ENCODE measurements at places on chromosomes 3 and 15.

GRCh38 chr3:197956626-197956988 lies 3.4 kb upstream of the LMLN start:
- no peak for DNase-seq

DNA sequence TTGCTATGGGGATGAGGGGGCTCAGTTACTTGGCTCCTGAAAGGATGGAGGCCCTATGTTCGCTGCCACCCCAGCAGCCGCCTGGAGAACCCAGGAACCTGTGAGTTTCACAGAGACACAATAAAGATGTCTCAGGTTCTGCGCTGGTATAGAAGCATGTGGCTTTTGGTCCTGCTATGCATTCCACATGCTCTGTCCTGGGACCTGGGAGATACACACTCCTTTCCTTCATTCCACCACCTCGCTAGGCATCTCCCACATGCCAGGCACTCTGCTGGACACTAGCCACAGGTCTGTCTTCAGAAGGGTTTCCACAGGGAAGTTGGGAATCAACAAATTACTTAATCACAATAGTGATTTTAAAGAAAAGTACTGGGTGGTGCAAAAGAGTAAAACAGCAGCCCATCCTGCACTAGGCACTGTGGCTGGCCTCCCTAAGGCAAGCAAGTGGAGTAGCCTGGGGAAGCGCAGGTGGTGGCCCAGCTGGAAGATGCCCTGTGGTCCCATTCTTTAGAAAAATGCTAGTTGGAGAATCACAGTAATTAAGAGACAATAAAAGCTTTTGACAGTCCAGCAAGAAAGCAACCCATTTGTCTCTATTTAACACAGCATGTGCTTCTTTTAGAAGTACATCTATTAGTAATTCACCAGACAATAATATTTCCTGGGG lies 408.9 kb upstream of the WNT5A start:
- DNase-seq: no peak

DNA sequence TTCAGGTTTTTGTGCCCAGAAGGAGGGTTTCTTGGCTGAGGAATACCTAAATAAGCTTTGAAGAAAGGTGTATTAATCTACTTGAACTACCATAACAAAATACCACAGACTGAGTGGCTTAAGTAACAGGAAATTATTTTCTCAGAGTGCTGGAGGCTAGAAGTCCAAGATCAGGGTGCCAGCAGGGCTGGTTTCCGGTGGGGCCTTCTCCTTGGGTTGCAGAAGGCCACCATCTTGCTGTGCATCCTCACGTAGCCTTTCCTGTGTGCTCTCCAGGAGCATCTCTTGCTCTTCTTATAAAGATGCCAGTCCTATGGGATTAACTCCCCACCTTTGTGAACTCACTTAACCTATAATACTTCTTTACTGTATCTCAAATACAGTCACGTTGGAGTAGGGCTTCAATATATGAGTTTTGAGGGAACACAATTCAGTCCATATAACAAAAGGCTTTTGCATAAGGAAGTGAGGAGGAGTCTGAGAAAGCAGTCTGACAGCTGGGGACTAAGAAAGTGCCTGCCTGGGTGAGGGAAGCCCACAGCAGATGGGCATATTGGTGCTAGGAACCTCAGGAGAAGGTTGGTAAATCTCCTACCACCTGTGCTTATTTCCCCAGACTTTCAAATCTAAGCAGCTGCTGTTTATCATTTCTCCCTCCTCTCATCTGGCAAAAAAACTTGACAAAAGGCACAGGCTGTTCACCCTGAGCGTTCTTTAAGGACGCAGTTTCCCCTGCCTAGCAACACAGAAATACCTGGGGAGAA lies 89.6 kb upstream of the CBLB start:
- no peak for DNase-seq

GRCh38 chr3:61560517-61561373 lies 626 bp upstream of the PTPRG start:
- no peak for DNase-seq

DNA sequence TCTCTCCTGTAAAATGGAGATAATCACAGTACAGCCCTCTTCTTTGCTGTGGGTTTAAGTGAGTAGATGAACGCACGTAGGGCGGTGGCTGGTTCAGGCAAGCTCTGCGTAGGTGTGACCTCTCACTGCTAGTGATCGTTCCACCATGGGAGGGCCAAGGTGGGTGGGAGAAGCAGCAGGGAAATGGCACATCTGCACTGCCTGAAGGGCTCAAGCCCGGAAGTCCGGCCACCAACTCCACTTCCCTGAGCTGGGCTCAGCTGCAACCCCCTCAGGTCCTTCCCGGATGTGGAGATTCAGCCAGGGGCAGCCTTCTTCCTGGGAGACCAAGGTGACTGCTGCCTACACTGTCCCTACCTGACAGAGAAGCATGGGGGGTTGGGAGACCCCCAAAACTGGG lies 102.9 kb downstream of the ADCY5 start:
- no peak for DNase-seq

- no peak for DNase-seq
Observed at GRCh38 chr3:113565555-113565954, 33.2 kb downstream of the SIDT1 start.

- no peak for DNase-seq
Observed at GRCh38 chr3:195577645-195578177, 6.0 kb downstream of the APOD start.

DNA sequence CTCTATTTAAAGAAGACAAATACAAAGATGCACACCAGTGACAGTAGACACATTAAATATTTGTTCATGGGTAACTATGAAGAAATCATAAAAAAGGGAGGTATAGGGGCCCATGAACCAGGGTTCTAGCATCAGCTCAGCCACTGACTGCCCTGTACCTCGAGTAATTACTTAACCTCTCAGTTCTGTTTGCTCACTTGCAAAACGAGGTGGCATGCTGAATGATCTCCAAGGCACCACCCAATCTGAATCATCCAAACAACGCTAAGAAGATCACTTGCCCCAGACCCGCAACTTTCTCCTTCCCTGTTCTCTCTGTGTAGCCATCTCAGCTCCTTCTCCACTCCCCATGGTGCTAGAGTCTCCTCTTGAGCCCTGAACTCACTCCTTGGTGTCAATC lies 374.7 kb downstream of the VPS13C start:
- DNase-seq: no peak

DNA sequence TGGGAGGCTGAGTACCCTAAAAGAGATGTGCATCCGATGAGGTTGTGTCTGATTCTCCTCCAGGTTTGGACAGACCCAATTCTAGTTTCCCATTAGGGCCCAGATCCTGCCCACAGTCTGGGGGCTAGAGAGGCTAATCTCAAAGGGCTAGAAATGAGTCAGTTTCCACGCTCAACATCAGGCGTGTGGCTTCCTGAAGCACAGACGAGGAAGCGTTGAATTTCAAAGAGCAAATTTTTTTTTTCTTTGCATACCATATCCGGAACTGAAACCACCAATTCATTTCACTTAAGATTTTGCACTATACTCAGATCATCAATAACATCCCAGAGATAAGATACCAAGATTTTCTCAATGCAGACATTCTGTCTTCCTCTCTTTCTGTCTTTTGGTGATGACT lies 173.8 kb upstream of the BCL6 start:
- DNase-seq: no peak

- DNase-seq: no peak
Observed at GRCh38 chr15:39407116-39407515, 173.8 kb upstream of the THBS1 start.

- no peak for DNase-seq
Observed at GRCh38 chr3:153756816-153757215, 364.4 kb upstream of the ARHGEF26 start.

DNA sequence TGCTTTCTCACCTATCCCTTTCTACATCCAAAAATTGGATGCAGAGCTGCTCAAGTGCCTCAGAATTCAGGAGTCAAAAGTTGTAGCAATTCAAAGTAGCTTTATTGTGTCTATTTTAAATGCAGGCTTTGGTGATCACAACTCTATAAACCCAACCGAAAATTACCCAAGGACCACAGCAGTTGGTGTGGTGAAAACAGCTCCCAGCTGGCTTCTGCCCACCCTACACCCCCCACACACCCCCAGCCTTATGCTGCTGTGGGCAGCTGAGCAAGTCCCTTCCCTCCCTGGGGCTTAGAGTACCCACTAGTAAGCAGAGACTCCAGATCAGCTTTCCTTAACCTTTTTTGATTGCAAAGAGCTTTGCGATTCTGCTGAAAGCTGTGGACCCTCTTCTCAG lies 5.8 kb upstream of the HES1 start:
- no peak for DNase-seq

GRCh38 chr3:101896083-101896757 lies 46.9 kb downstream of the NFKBIZ start:
- DNase-seq: no peak

DNA sequence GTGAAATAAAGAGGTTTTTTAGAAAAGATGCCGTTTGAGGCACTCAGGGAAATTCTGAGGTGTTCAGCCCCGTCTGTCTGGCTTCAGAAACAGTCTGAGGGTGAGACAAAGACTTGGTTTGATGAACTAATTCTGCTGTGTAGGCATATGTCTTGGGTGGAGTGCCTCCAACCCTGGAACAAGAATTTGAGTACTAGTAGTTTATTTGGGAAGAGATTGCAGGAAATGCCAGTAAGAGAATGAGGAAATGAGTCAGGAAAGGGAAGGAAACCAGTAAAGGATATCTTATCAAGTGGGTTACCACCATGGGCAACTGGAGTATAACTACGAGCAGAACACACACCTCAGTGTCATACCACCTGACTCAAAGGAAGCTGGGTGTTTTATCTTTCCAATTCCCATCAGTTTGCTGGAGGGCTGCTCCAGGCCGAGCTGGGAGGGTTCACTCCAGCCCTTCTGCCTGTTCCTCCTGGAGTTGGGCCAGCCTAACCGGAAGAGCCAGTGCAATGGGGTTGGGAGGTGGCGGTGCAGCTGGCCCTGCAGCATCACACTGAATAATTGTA lies 75.3 kb downstream of the TGFBR2 start:
- DNase-seq: no peak

DNA sequence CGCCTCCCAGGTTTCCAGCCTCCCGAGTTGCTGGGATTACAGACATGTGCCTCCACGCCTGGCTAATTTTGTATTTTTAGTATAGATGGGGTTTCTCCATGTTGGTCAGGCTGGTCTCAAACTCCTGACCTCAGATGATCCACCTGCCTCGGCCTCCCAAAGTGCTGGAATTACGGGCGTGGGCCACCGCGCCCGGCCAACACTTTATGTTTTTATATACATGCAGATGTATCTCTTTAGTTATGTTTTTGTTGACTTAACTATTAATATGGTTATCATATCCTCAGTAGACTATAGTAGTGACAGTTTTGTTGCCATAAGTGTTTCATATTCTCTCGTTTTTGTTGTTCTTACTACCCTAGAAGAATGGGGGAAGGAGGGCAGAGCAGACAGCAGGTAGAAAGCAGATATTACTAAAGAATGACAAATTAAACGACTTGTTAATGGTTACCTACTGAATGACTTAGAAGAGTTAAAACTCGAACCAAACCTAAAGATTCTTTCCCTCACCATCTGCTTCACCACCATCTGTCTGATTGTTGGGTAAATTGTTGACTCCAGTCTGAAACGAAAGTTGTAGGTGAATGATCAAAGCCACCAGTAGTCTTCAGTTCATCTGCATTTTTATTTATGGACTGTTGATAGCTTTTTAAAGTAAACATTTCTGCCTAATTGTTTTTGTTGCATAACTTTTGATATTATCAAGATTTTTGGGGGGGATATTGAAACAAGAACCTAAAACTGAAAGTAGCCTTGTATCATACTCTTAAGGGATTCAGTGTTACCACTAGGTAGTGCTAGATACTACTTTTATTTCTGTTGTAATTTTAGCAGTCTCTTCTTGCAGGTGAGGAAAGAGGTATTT lies 89.3 kb downstream of the RASA2 start:
- no peak for DNase-seq

DNA sequence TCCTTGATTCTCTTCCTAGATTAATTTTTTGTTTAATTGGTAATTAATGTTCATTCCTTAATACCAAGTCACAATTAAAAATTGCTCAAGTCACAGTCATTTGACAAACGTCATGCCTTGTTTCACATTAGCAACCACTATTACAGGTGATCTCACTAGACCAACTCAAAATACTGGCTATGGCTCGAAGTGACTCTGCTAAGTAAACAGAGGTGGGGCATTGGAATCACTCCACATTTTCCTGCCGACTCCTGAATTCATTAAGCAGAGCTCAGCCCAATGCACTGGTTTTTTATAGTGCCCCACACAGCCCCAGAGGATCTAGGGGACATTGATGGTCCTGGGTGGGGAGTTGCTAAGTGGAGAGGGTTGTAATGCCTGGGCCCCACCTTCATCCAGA lies 201.2 kb upstream of the NSMCE3 start:
- no peak for DNase-seq

DNA sequence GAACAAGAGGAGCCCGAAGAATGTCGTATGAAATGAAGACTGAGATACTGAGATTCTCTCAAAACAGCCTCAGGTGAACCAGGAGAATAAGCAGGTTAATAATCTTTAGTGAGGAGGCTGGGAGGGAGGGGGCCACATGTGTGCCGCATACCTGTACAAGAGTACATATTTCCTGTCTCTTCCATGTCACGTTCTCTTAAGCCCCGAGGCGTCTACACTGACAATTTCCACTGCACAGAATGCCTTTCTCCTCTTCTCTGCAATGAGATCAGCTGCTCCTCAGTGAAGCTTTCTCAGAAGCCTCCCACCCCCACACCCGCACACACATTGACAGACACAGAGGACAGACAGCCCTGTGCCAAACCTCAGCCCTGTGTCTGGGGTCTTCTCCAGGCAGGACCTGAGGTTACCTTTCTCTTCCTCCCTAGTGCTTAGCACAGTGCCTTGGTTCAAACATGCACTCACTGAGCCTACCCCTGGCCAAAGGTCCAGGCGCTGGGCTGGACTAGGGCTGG lies 55.4 kb downstream of the PDZRN3 start:
- no peak for DNase-seq

GRCh38 chr3:78736863-78737262 lies 1030.9 kb downstream of the ROBO1 start:
- no peak for DNase-seq

Measured in NCI-H187 treated with DMSO at 0.1 percent for 48 hours (cell line).